ENCODE measurements at places on chromosomes 6 and 20.
A peak's percentile ranks its signal among the peaks of the same experiment; 100 is the strongest.

DNA sequence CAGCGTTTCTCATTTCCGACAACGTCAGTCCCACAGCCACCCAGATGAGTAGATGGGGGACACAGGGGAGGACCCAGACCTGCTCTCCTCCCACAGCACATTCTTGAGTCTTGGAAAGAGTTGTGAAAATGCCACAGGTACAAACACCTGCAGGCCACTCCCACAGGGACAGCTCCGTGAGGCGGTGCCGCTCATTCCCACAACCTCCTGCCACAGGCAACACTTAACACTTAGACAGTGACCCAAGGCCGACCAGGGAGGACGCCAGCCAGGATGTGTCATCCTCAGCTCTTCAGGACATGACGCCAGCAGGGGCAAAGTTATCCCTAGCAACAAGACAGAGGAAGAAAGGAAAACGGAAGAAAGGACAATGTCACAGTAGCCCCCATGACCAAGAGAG lies 22.9 kb upstream of the HLA-B start:
- no peak for DNase-seq

DNA sequence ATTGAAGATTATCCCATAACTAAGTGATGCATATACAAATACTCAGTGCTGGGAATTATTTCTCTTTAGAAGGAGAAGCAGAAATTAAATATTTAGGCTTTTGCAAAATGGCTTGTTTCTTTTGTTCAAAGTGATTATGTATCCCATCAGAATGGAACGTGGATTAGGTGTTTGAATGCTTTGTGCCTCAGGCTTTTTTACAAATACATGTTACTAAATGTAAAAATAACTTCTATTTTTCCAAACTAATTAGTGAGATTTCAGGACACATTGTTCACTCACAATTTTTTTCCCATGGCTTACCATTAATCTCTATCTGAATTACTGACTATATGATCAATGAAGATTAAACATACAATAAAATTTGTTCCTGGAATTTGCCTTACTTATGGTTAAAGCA lies 925.9 kb upstream of the CITED2 start:
- DNase-seq: no peak

- no peak for DNase-seq
These were observed 208.9 kb downstream of the IBTK start for GRCh38 chr6:82038631-82039030.

GRCh38 chr20:45157962-45158361 lies 16.7 kb upstream of the PI3 start:
- peak; percentile 74 for DNase-seq

GRCh38 chr6:34462551-34462971 lies 3.3 kb upstream of the PACSIN1 start:
- DNase-seq: peak; percentile 19

DNA sequence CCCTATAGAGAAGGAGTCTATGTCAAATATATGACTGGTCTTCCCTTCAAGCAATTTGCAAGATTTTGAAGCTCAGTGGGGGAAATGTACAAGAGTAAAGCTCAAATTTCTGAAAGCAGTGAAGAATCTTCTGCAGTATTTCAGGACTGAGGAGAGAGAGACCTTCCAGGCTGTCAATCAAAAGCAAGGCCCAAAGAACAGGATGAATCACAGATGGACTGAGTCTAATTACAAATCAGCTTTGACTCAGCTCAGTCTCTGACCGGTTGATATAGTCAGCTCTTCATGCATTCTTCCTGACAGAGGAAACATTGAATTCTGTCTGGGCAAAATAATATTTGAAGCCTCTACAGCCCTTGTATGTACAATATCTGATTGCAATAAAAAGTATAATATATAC lies 7.7 kb upstream of the HTR1B start:
- no peak for DNase-seq

GRCh38 chr6:71510057-71510713 lies 221.6 kb downstream of the OGFRL1 start:
- peak; percentile 76 for DNase-seq

- DNase-seq: peak; percentile 75
These were observed 4.3 kb downstream of the GABBR1 start for GRCh38 chr6:29628419-29629281.

GRCh38 chr20:17471606-17472187 lies 59.5 kb downstream of the BFSP1 start:
- DNase-seq: no peak

DNA sequence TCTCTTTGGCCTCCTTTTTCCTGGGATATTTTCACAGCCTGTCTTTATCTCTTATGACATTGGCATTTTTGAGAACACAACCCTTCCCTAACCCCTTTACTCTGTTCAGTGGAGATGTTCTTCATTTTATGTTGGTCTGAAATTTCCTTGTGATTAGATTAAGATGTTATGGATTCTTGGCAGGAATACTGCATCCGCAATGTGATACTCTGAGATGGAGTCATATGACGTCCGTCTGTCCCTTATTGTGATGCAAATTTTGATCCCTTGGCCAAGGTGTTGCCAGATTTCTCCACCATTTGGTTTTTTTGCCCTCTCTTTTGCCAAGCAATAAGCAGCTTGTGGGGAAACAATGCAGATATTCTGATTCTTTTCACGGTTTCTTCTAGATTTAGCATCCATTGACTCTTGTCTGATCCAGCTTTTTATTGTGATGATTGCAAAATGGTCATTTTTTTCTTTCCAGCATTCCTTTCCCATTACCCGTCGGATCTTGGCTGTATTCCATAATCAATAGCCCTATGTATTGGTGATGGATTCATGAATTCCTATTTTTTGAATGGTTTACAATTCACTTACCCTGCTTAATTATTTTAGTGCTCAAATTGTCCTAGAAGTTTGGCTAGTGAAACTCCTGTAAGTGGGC lies 85.1 kb downstream of the NCOA3 start:
- peak; percentile 71 for DNase-seq

DNA sequence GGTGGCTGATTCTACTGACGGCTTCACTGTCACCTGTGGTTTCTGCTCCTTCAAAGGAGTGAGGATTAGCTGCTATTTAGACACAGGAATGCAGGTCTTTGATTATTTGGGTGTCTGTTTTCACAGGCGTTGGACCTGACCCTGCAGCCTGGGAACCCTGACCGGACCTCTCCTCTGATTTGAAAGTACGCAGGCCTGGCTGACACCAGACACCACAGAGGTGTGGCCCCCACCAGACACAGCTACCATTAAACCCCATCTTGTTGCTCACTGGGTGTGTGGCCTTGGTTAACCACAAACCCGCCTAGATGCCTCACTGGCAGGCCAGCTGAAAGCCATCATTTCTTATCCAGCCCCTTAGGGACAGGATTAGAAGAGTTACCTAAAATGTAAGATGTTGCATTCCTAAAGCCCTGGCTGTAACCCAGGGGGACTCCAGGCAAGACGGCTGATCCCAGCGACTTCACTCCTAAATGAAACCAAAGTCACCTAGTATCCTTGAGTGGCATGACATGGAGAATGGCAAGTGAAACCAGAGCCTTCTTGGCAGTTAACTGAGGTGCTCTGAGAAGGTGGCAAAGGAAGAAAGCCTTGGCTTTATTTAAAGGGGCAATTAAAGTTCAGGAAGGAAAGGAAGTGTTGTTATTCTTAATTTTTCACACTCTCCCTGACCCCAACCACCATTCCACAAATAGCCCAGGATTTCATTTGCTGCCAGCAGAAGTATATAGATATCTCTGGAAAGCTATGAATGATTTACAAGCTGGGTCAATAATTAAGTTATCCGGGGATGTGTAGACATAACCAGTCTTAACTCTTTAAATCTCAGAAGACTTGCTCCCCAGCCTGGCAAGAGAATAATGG lies 169.9 kb downstream of the QRSL1 start:
- DNase-seq: peak; percentile 62

DNA sequence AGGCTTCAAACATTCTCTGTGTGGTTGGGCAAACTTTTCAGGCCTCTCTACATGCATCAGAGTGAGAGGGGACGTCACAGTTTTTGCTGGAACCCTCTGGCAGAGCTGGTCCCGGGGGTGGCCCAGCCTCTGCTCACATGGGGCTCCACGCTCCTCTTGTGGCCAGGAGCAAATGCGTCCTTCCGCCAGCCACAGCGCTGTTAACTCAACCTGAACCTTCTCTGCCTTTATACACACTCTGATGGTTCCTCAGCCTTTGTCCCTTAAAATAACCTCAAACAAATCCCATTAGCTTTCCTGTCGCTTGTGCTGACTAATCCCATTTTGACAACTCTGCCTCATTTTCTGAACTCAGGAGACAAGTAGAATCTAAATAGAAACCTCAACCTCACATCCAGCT lies 39.4 kb upstream of the TGM6 start:
- no peak for DNase-seq

- DNase-seq: no peak
These were observed 124.8 kb downstream of the PRKN start for GRCh38 chr6:162602759-162603158.

- DNase-seq: peak; percentile 53
These were observed 14.8 kb upstream of the NAA20 start for GRCh38 chr20:20002101-20002998.

DNA sequence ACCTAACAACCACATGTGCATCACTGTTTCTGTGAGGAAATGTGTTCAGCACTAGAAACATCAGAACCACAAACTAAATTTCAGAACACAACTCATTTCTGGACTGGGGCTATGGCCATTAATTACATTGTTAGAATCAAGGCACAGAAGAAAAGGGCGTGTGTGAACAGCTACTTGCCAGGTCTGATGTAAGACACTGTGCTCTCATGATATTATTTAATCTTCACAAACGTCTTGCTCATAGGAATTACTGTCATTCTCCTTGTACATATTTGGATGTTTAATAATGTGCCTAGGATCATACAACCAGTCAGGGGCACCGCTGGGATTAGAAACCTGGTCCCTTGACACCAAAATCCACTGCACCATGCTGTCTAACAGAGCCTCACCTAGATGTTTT lies 14.8 kb downstream of the ADGRF1 start:
- DNase-seq: no peak

GRCh38 chr6:89775150-89775549 lies 44.4 kb downstream of the MDN1 start:
- DNase-seq: no peak

DNA sequence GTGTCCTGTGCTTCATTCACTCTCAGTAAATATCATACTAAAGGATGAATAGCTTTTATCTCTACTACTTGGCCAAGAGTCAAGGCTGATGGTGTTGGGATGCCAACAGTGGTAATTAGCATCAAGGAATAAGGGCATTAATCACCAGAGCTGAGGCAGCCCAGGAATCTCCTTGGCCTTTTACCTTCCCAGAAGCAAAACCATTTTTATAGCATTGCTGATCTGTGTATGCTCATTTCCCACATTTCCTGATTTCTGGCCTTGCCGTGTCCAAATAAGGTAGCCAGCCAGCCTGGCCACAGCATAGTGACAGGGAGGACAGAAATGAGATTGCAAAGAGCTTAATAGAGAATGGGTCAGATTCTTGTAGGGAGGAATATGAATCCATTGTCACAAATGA lies 76.7 kb upstream of the FOXO3 start:
- no peak for DNase-seq

DNA sequence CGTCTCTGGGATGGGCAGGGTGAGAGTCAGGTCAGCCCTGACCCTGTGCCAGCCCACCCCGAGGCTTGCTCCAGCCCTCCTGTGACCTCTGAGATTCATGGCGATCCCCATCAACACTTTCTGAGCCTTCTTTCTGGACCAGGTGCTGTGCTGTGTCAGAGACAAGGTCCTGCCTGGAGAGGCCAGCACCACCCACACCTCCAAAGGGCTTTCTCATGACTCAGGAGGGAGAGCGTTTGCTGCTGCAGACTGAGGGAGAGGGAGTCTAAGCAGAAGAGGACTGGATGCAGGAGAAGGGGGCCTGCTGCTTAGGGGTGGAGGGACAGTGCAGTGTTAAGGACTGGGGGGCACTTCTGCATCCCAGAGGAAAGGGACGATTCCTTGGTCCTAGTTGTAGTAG lies 193.5 kb downstream of the LRFN2 start:
- no peak for DNase-seq

GRCh38 chr20:23212011-23212410 lies 125.9 kb upstream of the CD93 start:
- no peak for DNase-seq

DNA sequence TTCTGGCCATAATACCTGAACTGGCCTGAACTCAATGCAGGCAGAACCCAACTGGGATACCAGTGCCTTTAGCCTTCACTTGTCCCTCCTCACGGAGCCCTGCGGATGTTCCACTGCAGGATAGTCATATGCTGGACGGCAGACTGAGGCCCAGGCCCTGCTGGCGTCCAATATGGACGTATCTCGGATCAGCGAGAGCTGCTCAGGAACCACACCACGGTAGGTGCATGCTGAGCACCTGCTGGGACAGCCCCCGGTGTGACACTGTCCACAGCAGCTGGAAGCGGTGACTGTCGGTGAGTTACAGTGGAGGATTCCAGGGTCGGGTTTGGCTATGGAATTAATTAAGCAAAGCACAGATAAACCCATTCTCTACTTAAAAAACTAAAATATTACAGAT lies 48.7 kb downstream of the PSMG4 start:
- no peak for DNase-seq

DNA sequence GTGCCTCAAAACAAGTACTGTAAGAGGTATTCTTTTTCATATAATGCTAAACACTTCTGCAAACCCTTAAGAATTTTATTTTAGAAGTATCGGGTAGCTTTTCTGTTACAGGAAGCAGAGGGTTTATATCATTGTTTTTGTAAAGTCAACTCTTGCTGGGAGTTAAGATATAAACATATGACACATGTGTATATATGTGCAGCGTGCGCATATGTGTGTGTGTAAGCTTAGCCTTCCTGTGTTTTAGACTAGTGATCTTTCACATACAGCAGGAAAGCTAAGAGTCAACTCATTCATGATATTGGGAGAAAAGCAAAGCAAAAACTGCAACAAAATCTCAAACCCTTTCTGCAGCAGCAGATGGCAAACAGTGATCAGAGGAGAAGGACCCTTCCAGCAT lies 102.4 kb downstream of the ARID1B start:
- DNase-seq: no peak
